ENCODE measurements at places on chromosomes 1 and 21.

DNA sequence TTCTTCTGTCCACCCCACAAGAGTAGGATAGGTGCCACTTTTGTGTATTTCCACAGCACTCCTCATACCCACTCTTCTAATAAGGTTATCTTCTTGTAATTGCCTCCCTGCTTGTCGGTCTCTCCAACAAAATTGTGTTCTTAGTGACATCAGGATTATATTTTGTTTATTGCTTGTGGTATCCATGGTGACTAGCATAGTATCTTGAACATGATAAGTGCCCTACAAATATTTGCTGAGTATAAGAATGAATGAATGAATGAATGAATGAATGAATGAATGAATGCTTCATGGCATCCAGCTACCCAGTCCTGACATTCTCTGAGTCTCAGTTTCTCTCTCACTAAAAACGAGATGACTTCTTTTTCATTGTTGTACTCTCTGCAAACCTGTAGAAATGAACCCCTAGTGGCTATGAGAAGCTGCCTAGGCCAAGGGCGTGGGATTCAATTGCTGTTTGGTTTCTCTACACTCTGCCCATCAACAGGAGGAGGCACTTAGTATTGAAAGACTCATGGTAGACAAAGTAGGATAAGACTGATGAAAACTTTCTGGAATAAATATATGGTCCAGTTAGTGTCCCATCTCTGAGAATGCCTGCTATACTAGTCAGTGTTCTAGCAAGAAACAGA is 121.0 kb downstream of the TMEM53 start:
- no peak for DNase-seq

DNA sequence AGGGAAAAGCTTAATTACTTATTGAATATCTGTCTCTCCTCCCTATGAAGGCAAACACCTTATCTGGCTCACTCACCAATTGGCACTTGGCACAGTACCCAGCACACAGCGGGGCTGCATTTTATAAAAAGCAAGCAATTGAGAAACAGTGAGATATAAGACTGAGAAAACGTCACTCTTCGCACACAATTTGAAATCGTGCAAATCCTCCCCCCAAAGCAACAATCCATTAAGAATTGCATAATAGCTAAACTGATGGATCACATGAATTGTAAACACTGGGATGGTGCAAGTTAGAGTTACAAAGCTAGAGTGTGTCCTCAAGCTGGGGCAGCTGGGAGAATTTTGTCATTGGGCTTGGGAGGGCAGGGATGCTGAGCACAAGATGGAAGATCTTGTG is 27.1 kb downstream of the PRDX6 start:
- DNase-seq = no peak

- no peak for DNase-seq
Observed at GRCh38 chr1:160614410-160614809, 32.4 kb downstream of the SLAMF1 start.

DNA sequence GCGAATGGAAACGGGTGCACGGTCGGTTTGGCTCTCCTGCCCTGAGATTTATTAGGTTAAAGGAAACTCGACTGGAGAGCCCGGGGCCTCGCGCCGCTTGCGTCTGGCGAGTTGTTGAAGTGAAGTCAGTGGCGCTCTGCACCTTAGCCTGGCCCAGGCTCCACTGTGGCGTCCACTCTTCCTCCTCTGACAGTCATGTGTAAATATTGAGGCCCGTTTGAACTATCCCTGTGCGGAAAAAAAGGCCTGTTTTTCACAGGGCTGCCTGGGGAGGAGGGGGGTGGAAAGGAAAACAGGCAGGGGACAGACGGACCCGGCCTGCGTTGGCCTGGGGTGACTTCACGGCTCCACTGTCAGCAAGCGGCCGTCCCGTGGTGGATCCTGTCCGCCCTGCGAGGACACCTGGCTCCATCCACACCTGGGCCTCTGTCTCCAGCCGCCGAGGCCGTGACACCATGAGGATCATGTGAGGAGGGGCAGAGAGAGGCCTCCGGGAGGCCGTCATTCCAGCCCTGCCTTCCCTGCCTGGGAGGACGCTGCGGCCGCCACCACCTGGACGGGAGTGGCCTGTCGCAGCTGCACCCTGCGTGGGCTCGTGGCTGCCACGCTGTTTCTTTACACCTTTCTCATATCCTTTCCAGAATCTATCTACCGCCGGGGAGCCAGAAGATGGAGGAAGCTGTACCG is 59.8 kb downstream of the FAAP20 start:
- DNase-seq = no peak

DNA sequence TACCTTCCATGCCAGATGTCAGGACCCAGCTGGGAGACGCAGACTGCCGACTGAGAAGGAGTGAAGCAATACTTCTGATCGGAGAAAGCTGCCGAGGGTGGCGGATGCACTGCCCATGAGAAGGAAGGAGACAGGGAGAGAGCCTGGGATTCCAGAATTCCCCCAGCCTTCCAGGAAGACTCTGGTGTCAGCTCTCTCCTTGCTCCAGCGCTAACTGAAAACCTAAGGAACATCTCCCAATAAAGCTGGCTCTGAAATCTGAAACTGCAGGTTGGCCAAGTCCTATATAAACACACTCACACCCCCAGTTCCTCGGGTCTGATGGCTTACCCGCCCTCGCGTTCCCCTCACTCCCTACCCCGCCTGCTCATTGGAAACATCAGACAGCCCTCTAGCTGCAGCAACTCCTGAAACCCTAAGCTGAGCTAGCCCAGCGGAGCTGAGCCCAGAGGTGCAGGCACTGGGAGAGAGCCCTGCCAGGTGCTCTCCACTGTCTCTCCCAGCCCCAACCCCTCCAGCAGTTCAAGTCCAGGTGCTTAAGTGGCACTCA is 52.3 kb downstream of the PLEKHA6 start:
- no peak for DNase-seq

DNA sequence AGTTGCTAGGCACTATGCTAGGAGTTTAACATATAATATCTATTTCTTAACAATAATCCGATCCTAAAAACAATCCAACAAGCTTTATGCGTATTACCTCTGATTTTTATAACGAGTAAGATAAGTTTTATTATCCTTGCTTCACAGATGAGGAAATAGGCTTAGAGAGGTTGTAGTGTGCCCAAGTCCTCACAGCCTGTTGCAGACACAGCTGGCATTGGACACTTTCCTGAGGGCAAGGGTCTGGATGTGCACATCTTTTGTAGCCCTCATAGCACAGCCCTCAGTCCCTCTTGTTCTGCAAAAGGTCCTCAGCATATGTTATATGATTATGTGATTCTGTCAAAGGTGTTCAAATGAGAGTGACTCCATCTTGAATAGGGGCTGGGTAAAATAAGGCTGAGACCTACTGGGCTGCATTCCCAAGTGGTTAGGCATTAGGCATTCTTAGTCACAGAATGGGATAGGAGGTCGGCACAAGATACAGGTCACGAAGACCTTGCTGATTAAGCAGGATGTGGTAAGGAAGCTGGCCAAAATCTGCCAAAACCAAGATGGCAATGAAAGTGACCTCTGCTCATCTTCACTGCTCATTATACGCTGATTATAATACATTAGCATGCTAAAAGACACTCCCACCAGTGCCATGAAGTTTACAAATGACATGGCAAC is 75.7 kb upstream of the F3 start:
- no peak for DNase-seq

GRCh38 chr1:55007625-55008024 is 8.9 kb downstream of the BSND start:
- no peak for DNase-seq

- DNase-seq = no peak
Observed at GRCh38 chr1:201591981-201592380, 53.1 kb downstream of the NAV1 start.

GRCh38 chr21:33444499-33444898 is 35.3 kb downstream of the TMEM50B start:
- no peak for DNase-seq

DNA sequence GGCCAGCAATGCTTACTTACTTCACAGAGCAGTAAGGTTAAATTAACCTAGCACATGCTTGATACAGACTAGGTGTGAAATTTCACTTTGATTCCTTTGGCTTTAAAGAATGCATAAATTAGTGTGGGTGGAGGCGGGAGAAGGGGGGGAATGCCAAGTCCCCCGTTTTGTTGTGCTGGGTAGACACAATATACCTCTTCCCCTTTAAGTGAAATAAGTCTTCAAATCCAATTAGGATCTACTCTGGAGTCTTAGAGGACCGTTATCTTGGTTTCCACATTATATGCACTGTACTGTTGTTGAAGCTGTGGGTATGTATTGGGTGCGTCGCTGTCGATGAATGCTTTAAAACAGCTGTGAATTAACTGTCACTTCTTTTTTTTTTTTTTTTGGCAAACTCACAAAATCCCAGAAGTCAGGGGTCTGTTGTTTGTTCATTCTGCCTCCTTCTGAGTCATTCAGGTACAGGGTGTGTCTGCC is 1.6 kb upstream of the S1PR1 start:
- no peak for DNase-seq

DNA sequence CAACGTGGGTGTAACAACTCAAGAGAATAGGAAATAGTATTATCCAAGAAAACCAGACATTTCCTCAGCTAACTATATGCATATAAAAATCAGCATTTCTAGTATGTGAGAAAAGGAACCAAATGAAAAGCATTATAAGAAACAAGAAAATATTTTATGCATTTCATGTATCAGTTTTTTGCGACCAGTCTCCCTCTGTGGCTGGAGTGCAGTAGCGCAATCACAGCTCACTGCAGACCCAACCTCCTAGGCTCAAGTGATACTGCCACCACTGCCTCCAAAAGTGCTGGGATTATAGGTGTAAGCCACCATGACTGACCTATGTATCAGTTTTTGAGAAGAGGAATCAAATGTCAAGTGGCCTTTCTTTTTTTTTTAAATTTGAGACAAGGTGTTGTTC is 31.0 kb downstream of the SLC16A1 start:
- DNase-seq = no peak

DNA sequence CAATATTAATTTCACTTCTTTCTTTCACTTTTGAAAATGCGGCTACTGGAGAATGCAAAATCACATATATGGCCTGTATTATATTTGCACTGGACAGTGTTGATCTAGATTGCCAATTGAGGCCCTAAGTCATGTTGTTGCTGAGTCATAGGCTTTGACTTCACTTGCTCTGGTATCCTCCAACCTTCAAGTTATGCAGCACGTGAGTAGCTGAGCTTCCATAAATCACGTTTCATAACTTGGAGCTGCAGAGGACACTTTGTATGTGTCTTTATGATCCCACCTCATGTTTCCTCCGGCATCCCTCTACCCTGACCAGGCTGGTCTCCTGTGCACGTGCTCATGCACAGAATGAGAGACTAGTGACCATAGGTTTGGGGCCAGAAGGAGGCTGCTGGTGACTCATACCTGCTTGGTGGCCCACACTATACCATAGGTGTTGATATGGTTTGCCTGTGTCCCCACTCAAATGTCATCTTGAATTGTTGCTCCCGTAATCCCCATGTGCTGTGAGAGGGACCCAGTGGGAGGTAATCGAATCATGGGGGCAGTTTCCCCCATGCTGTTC is 103.0 kb upstream of the TSPAN2 start:
- DNase-seq = no peak

- no peak for DNase-seq
Observed at GRCh38 chr21:34615487-34615814, 538 bp upstream of the RCAN1 start.

DNA sequence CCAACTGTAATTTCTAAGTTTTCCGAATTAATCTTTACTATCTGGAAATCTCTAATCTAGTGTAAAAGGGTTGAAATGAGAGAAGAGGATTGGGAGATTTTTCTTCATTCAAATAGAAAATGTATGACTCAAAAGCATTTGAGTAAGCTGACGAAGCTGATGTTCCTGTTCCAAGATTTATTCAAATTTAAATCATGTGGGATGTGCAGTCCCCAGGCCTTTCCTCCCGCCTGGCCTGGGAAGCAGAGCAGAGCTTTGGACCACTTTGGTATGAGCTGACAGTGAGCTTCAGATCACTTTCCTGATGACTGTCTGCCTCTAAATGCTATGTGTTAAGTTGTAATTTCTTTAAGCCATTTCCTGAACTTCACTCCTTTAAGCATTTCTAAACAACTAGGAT is 192.0 kb downstream of the DHRS3 start:
- DNase-seq = no peak

DNA sequence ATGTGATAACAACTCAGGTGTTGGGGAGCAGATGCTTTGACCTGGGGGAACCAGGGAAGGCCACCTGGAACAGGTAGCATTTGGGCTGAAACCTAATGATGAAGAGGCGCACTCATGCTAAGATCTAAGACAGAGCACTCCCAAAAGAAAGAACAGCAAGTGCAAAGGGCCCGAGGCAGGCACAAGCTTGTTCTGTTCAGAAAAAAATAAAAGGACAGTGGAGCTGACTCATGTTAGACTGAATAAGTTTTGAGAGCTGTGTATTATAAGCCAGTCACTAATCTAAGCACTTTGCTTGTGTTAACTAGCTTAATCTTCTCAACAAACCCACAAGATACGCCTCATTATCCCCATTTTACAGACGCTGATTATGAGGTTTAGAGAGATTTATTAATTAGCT is 90.1 kb downstream of the MATN1 start:
- DNase-seq = no peak

GRCh38 chr1:193794239-193794638 is 607.8 kb upstream of the B3GALT2 start:
- DNase-seq = no peak

DNA sequence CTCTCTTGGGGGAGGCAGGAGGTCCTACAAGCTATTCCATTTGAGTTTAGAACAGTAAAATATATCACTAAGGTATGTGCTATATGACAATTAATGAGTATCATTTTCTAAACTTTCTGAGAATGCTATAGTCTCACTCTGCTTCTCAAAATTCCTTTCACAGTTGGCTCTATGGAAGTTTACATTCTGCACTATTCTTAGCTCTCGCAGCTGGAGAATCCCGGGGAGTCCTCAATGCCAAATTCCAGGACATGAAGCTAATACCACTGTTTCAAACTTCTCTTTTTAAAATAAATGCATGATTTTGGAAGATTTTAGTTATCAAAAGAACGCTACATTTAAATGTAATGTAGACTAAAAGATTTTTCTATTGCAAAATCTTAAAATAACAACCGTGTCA is 22.4 kb upstream of the PALMD start:
- DNase-seq = no peak

- no peak for DNase-seq
Observed at GRCh38 chr1:19733615-19734014, 66.1 kb downstream of the TMCO4 start.

- DNase-seq = no peak
Observed at GRCh38 chr1:91787919-91788318, 98.0 kb downstream of the TGFBR3 start.

GRCh38 chr1:203867802-203868201 is 6.4 kb downstream of the SNRPE start:
- no peak for DNase-seq

- DNase-seq = no peak
Observed at GRCh38 chr1:201444792-201445191, 23.3 kb upstream of the TNNI1 start.

- peak; percentile 57 for DNase-seq
Observed at GRCh38 chr1:58573705-58574591, 3.1 kb downstream of the TACSTD2 start.

Data from activated naive CD4-positive, alpha-beta T cell treated with anti-CD3 and anti-CD28 coated beads, Interleukin-2, amount 10 ng/mL, durations not matched to agents 7 days and 5 days (primary cell).